ENCODE measurements at places on chromosomes 5 and 9.

DNA sequence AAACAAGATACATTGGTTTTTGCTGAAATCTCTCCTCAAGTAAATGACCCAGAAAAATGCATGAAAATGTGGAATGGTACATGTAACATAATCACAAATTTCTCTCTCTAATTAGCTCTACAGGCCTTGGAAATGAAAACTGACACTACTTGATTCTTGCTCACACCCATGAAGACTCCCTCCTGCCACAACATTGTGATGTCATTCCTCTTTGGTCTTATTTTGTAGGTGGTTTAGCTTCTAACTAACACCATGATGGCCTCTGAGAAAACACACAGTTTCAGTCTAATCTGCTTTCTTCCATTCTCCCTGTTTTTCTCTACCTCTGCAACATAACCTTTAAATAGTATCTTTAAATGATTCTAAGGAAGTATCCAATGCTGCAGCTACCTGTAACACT lies 78.6 kb upstream of the FAM174A start:
- no peak for DNase-seq

GRCh38 chr5:89246864-89247263 lies 363.9 kb upstream of the MEF2C start:
- no peak for DNase-seq

- no peak for DNase-seq
These were observed 69.3 kb downstream of the MAMDC2 start for GRCh38 chr9:70112981-70113380.

- no peak for DNase-seq
These were observed 1.2 kb downstream of the GALT start for GRCh38 chr9:34647651-34648050.

- no peak for DNase-seq
These were observed 2.8 kb upstream of the RICTOR start for GRCh38 chr5:39076757-39077728.

- DNase-seq = no peak
These were observed 48.2 kb downstream of the OXCT1 start for GRCh38 chr5:41822036-41822435.
